ENCODE measurements at places on chromosomes 7 and 10.

DNA sequence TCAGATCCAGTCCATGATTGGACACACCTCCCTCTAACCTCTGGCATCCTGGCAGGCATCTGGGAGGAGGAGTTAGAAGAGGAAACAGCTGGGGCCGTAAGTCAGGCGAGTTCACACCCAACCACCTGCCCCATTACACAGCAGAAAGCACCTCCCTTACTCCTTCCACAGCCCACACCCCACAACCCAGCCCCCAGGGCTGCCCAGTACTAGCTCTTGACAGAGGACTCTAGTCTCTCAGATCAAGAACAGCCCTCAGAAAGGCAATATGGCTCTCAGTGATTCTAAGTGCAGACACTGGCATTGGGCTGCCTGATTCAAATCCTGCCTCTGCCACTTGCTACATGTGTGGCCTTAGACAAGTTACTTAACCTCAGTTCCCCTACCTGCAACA is 34.1 kb downstream of the KCNMA1 start:
- no peak for DNase-seq

- DNase-seq, result no peak
These were observed 8.4 kb downstream of the FAM237B start for GRCh38 chr7:90312745-90313144.

DNA sequence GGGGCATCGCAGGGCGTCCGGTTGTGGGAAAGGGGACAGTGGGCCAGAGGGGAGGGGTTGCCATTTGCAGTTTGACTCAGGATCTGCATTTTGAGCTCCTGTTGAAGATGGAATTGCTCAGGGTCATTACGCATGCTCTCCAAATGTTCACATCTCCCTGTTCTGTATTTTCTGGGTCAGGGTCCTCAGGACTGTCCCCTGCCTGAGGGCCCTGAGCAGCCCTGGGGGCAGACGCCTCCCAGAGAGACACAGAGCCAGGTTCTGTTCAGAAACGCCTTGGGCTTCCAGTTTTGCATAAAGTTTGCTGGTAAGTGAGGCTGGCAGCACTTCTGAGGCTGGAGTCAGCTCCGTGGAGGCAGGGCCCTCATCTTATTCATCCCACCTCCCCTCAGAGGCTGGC is 34.1 kb upstream of the NUB1 start:
- DNase-seq, result no peak

- DNase-seq, result no peak
These were observed 96.6 kb upstream of the CACUL1 start for GRCh38 chr10:118851062-118852035.

GRCh38 chr10:74991435-74991834 is 120.0 kb upstream of the SAMD8 start:
- DNase-seq, result peak; percentile 53

GRCh38 chr10:130224228-130224627 is 88.0 kb downstream of the GLRX3 start:
- DNase-seq, result no peak

DNA sequence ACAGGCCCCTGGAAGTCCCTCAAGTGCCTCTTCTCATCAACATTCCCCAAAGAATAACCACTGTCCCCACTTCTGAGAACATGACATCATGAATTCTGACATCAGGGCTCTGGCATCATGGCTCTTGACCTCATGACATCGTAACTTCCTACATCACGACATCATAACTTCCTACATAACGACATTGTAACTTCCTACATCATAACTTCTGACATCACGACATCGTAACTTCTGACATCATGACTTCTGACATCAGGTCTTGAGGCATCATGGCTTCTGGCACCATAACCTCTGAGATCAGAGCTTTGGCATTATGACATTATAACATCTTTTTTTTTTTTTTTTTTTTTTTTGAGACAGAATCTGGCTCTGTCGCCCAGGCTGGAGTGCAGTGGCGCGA is 66.7 kb upstream of the FAM20C start:
- DNase-seq, result no peak

DNA sequence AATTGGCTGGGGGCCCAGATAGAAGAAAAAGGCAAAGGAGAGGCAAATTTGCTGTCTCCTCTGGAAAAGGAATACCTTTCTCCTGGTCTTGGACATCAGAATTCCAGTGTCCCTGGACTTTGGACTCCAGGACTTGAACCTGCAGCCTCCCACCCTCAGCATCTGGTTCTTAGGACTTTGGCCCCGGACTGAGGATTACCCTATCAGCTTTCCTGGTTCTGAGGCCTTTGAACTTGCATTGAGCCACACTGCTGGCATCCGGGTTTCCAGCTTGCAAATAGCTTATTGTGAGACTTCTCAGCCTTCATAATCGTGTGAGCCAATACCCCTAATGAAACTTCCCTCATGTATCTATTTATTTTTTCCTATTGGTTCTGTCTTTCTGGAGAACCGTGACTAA is 68.3 kb downstream of the DNAH11 start:
- no peak for DNase-seq

DNA sequence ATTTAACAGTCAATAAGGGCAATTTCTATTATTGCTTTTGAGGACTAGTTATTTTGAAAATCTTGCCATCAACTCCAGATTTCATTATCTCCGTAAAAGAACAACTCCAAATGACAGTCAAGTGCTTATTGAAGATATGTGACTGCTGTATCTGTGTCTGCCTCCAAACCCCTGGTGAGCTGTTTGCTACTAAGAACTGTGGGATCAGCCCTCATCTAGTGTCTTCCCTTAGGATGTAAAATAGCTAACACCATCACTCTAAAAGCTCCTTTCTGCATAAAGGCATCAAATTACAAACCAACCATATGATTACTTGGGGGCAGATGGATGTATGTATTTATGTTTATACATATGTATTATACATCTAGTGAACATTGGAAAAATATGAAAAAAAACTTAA is 70.8 kb upstream of the SLC13A1 start:
- no peak for DNase-seq

- no peak for DNase-seq
These were observed 106.1 kb downstream of the EBLN1 start for GRCh38 chr10:22111705-22112104.

DNA sequence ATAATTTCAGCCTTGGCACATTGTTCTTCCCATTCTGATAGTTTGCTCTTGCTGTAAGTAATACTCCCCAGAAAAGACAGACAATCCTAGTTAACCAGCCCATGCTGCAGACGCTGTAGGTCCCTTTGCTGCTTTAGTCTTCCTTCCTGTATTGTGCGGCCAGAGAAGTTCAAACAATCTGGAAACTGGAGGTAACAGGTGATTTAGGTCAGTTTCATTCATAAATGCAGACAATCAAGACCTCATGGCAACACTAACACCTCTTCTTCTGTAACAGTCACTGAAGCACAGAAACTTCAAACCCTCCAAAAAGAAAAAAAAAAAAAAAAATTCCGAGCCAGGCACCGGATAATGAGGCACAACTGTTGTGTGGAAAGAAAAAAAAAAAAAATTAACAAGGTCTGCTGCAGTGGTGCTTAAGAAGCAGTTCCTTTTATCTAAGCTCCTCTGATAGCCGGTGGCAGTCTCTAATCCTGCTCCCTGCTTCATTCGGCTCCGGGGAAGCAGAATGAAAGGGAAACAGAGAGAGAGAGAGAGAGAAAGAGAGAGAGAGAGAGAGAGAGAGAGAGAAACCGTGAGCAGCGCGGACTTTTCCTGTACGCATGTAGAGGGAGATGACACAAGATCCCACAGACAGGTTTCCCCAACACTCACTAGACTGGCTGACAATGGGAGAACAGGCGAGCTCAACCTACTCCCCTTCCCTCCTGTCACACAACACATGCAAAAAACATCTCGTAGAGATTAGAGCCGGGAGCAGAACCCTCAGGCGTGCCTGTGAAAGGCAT is at the start of gene SEMA3A:
Gene SEMA3A (minus strand): TSS at position 306 of the 788 bp plus-strand sequence. CDS start 203 bp downstream, at position 103.
- DNase-seq, result no peak

GRCh38 chr10:80602881-80603280 is 65.2 kb downstream of the SH2D4B start:
- DNase-seq, result no peak

DNA sequence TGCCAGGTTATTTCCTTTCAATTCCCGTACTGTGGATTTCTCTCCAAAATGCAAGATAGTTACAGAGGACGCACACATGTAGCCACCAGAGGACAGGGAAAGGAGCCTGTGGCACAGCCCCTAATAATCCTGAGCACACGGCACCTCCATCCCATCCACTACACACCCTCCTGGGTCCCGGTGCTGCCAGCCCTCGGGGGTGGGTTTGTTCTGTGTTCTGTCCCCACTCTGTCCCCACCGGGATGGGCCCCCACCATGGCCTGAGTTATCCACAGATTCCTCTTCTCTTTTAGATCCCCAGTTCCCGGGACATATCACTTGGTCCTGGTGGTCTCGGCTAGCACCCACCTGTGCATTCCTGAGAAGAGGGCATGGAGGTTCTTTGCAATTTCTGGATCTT is 196.9 kb upstream of the PPP2R2D start:
- DNase-seq, result no peak

GRCh38 chr7:49060743-49061142 is 136.4 kb downstream of the CDC14C start:
- no peak for DNase-seq

- no peak for DNase-seq
These were observed 158.2 kb upstream of the PTPRZ1 start for GRCh38 chr7:121714559-121715303.

- DNase-seq, result no peak
These were observed 9.6 kb downstream of the FAM53B start for GRCh38 chr10:124734311-124735166.

GRCh38 chr10:93236393-93237040 is 162.8 kb downstream of the CYP26A1 start:
- no peak for DNase-seq

- no peak for DNase-seq
These were observed 24.0 kb upstream of the GTF2I start for GRCh38 chr7:74633451-74633921.
